Umbilical cord (tissue), 2 donors: ENCODE measurements at places on chromosomes 2 and 18.

GRCh38 chr2:129400826-129401225 lies 578.6 kb upstream of the RAB6C start:
- DNase-seq, result peak; percentile 36

DNA sequence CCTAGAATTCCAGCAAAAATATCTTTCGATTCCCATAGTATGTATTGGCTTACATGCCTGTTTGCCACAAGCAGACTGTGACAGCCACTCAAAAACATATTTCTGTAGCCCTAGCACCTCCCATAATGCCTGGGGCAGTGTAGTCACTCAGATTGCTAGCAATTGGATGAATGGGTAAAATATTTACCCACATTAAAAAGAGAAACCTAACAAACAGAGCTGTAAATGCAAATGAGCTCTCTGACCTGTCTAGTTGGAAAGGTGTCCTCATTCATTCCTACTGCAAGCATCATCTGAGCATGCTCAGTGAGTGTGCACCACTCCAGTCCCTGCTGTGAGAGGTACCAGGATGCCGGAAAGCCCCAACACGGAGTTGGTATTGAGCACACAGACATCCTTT lies 234.0 kb upstream of the RAB12 start:
- DNase-seq, result no peak

DNA sequence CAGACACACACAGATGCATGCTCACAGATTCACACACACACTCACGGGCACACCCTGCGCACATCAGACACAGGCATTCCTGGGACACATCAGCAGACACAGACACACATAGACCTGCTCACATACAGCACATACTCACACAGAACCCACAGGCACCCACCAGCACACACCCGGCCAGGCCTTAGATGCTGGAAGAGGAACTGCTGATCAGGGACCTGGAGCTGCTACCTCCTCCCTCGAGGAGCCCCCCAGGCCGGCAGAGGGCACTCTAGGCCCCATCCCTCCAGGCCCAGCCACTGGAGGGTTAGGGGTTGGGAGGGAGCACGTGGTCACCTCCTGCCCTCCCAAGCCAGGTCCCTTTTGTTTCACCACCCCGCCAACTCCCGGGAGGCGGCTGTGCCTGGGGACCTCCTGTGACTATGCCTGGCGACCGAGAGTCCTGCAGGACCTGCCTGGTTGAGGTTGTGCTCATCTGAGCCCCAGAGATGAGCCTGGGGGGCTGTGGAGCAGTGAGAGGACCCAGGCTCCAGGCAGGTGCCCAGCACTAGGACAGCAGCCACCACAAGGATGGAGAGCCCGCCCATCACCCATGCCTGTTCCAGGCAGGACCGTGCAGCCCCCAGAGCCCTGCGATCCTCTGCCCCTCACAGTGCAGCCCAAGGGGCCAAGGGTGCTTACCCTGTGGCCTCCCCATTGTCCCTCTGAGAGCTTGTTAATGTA lies 21.0 kb upstream of the PTMA start:
- no peak for DNase-seq

GRCh38 chr2:157743051-157743450 lies 114.4 kb upstream of the ACVR1C start:
- no peak for DNase-seq

- peak; percentile 56 for DNase-seq
Observed at GRCh38 chr2:171595896-171596295, 73.6 kb downstream of the CYBRD1 start.

- DNase-seq, result no peak
Observed at GRCh38 chr2:20023688-20024087, 11.2 kb upstream of the MATN3 start.

GRCh38 chr18:424668-425067 lies 75.8 kb downstream of the COLEC12 start:
- no peak for DNase-seq

DNA sequence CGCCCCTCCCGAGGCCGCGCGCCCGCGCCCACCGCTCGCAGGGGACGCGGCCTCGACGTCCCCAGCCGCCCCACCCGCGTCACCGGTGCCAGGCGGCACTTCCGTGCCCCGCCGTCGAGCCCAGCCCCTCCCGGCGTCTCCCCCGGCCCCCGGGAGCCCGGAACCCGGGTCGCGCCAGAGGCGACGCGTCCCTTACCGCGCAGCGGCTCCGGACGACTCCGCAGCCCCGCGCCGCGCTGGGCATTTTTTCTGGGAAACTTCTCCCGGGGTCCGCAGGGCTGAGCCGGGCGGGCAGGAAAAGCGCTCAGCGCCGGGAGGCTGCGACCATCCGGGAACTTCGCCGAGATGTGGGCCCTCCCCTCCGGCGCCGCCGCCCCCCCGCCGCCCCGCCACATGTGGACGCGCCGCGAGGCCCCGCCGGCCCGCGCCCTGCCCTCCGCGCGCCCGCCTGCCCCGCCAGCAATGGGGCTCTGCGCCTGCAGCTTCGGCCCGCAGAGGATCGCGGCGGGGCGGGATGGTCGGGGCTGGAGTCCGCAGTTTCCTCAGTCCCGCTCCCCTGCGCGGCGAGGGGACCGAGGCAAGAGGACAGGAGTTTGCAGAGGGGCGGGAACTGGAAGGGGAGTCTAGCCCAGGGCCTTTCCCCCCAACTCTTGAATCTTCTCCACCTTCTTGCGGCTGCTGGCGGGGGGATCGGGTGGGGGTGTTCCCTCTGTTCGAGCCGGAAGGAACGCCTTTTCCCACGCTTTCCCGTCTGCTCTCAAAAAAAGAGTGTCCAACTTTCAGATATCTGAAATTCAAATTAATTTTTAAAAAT lies 81.5 kb downstream of the CHRNA1 start:
- DNase-seq, result peak; percentile 74

DNA sequence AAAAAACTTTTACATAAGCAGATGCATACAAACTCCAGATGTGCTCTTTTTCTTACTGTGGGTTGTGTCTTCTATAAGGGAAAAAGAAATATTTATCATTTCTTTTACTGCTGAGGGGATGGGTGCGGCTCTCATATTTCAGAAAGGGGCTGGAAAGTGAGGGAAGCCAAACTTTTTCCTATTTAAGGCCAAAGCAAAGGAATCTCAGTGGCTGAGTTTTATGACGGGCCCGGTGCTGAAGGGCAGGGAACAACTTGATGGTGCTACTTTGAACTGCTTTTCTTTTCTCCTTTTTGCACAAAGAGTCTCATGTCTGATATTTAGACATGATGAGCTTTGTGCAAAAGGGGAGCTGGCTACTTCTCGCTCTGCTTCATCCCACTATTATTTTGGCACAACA lies at the start of gene COL3A1:
COL3A1 (plus strand) TSS at position 210 of the 400 bp plus-strand sequence; CDS start at position 327, 117 bp downstream.
- DNase-seq, result peak; percentile 97

DNA sequence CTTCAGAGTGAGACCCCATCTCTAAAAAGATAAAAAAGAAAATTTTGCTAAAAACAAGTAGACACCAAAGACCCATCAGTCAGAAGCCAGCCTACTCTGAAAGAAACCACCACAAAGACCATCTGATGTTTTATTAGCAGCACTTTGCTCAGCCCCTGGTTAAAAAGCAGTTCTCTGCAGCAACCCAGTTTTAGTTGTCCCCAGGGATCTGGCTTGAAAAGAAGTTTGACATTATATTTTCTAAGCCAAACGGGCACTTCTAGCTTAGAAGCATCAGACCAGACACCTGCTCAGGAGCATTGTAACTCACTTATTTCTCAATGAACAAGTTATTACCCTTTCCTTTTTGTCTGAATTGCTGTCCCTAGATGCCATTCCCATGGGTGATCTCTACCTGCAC lies 164.2 kb upstream of the ETAA1 start:
- DNase-seq, result no peak

GRCh38 chr2:3110994-3111666 lies 266.5 kb downstream of the EIPR1 start:
- no peak for DNase-seq

GRCh38 chr18:48663931-48664847 lies 125.4 kb downstream of the CTIF start:
- peak; percentile 47 for DNase-seq

GRCh38 chr2:148604927-148605326 lies 39.6 kb upstream of the EPC2 start:
- DNase-seq, result peak; percentile 7

DNA sequence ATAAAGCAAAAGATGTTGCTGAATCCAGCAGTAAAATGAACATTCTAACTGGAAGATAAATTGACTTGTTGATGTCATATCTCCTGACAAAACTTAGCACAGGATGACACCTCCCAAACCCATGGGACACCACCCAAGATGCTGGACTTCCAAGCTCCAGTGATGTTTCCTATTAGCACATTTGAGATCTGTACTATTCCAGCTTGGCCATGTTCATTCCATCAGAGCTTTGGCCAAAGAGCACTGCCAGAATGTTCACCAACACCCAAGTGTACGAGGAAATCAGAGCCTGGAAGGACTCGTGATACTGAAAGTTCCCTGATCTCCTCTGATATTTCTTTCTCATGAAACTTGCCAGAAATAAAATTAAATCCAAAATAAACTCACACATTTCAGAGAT lies 44.7 kb downstream of the PID1 start:
- DNase-seq, result no peak

- DNase-seq, result no peak
Observed at GRCh38 chr18:55908901-55909366, 320.9 kb upstream of the TCF4 start.

DNA sequence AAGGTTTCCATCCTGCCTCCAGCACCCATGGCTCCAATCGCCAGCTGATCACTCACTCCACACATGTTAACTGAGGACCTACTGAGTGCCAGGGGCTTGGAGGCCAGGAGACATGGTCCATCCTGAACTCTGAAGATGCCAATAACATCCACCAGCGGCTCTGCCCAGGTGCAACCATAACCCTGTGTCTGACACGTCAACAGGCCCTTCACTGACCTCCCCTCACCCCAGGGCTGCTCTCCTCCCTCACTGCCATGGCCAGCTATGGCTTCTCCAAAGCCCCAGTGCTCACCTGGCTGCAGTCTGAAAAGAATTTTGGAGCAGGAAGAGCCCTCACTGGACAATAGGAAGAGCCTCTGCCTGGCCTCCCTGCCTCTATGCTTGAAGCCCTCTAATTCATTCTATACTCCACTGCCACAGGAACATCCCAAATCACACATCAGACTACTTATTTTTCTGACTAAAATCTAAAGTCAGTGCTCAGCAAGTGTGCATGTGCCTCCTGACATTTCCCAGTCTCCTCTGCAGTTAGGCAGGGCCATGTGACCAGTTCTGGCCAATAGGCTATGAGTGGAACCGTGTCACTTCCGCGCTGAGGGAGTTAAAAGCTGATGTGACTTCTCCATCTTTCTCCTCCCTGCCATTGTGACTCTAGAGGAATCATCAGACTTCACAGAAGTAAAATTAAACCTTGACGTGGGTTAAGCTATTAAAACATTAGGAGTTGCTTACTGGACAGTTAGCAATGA lies 37.2 kb downstream of the ZBTB7C start:
- no peak for DNase-seq

- peak; percentile 11 for DNase-seq
Observed at GRCh38 chr2:133326652-133327397, 241.4 kb downstream of the NCKAP5 start.

- DNase-seq, result peak; percentile 54
Observed at GRCh38 chr18:24300703-24301102, 96.9 kb downstream of the OSBPL1A start.

DNA sequence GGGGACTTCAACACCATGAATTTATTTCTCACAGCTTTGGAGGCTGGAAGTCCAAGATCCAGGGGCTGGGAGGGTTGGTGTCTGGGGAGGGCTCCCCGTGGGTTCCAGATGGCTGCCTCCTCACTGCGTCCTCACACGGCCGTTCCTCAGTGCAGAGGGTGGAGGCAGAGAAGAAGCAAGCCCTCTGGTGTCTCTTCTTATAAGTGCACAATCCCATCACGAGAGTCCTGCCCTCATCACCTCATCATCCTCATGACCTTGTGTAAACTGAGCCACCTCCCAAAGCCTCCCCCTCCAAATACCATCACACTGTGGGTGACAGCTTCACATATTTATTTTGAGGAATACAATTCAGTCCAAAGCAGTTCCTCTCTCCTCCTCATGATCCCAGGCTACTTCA lies 26.3 kb downstream of the TMEM163 start:
- DNase-seq, result no peak

GRCh38 chr2:69310111-69311023 lies 76.7 kb downstream of the GFPT1 start:
- DNase-seq, result no peak

GRCh38 chr2:205752924-205753323 lies 70.6 kb downstream of the NRP2 start:
- DNase-seq, result no peak

DNA sequence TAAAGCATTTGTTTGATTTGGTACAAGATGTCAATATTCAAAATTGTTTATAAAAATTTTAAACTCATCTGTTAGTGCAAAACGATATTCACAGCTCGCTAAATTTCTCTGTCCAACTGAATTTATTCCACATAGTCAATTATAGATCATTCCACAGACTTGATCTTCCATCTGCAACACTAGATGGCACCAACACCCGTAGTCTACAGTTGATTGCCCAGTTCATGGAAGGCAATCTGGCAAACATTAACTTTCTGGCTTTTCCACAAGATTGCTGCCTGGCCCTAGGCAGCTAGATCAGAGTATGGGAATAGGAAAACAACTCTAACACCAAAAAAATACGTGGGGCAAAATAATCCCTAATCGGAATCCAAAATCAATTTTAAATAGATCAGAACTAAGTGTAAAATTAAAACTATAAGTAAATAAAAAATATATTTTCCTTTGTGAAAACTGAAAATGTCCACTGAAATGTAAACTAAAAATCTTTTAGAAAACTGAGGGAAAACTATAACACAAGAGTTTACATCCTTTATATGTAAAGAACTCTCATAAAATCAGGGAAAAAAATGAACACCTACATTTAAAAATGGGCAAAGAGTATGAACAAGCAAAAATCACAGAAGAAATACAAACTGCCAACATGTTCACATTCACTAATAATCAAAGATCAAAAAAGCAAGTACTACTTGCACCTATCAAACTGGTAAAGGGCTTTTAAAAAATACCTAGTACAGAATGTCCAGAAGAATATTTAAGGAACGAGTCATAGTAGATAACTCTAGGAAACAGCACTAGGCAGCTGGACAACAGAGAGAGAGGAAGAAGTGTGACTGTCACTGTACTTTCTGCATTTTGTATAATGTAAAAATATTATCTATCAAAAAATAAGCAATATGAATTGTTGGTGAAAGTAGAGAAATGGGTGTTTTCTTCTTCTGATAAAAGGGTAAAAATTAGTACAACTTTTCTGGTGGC lies 35.0 kb downstream of the RTN4 start:
- peak; percentile 39 for DNase-seq

DNA sequence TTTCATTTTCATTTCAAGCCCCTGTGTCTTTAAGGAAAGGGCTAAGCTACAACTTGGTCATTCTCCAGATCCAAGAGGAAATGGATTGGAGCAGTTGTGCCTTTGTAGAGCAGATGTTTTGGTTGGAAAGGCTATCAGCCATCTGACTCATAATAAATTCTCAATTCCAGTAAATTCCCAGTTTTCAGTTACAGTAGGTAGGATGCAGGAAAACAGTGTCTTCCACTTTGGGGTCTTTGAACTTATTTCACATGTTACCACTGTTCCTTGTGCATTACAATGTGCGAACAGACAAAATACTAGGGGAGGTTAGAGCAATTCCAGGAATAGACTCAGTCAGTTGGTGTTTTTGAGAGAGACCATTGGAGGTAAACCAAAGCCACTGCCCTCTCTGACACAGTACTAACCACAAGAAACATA lies 211.9 kb downstream of the BABAM2 start:
- DNase-seq, result peak; percentile 71

GRCh38 chr2:102425441-102426132 lies 2.6 kb downstream of the IL18RAP start:
- no peak for DNase-seq

- DNase-seq, result peak; percentile 43
Observed at GRCh38 chr18:3015204-3015592, 2.3 kb upstream of the LPIN2 start.

GRCh38 chr2:46260305-46260704 lies 36.9 kb upstream of the EPAS1 start:
- no peak for DNase-seq
